ENCODE measurements at places on chromosomes 12 and 14.

GRCh38 chr14:31085027-31085426, 58.8 kb upstream of the STRN3 start:
- DNase-seq = no peak

DNA sequence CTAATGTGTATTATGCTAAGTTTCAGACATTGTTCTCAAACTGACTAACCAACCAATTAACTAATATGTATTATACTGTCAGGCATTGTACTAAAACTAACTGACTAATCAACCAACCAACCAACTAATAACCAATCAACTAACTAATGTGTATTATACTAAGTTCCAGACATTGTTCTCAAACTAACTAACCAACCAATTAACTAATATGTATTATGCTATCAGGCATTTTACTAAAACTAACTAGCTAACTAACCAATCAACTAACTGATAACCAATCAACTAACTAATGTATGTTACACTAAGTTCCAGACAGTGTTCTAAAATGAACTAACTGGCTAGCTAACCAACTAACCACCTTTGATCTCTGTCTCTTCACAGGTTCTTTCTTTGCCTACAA, 152.3 kb downstream of the SUDS3 start:
- DNase-seq = no peak

- DNase-seq = no peak
Measured at GRCh38 chr12:94262228-94263010, 114.0 kb downstream of the PLXNC1 start.

DNA sequence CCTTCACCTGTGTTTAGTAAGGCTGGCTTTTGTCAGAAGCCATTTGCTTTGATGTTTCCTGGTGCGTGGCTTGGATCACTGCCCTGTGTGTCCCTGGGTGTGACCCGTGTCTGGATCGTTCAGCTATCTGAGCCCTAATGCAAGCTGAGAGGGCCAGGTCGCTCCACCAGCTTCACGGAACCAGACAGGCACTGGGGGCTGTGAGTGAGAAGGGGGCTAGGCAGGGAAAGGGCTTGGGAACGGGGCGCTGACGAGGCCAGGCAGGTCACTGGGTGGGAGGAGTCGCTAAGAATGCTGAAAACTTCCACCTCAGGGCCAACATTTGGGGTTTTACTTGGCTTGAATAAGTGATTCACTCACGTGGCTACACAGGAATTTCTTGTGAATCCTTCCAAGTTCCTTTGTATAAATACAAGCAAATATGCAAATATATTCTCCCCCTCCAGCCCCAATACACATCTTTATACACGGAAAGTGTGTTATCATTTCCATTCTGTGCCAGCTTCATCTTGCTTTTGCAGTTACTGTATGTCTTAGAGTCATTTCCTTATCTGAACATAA, 24.2 kb upstream of the MMP17 start:
- no peak for DNase-seq

DNA sequence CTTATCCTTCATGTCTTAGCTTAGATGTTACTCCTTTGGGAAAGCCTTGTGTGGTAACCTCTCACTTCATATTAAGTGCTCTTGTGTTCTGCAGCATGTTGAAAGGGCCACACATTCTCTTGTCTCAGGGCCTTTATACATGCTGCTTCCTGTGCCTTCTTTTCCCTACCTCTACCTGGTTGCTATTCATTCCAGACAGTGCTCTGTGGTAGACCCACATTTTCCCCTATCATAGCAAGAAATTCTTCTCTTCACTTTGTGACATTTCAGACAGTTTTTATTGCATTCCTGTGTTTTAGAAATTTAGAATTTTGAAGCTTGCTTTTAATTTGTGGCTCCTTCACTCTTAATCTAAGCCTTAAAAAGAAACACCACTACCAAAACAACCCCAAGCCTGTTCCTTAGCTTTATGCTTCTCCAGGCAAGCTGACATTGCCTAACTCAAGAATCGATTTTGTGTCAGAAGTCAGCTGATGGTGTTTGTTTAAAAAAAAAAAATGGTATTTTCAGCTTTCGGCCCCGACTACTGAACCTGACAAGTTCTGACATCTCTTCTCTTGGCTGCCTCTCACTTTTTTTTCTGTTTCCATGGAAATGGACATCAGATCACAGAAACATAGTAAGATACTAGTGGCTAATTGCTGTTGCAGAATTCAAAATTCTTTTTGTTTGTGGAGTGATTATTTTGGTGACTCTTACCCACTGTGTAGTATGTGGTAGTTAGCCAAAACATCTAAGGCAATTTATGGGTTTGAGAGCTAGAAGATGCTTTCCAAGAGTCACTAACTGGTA, 156.3 kb downstream of the NUBPL start:
- DNase-seq = peak; percentile 60

DNA sequence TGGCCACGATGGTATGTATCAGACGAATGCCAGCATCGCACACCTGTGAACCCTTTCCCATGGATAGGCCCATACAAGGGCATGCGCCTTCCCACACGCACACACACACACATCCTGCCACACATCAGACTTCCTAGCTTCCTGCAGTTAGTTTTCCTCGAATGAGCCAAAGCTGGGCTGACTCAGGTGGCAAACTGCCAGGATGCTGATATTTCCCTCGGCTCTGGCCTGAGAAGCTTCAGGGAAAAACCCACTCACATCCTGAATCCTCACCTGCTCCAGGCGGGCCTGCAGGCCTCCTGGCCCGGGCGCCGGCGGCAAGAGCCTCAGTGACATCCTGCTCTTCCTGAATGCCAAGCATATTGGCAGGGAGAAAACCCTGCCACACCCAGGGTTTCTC, 22.4 kb downstream of the CALM1 start:
- peak; percentile 94 for DNase-seq

GRCh38 chr12:25100194-25101091, 94.5 kb downstream of the DNAI7 start:
- no peak for DNase-seq

GRCh38 chr12:47397664-47398281, 308.1 kb downstream of the RPAP3 start:
- DNase-seq = no peak

GRCh38 chr12:54394281-54394719, 9.8 kb upstream of the ZNF385A start:
- DNase-seq = peak; percentile 69

DNA sequence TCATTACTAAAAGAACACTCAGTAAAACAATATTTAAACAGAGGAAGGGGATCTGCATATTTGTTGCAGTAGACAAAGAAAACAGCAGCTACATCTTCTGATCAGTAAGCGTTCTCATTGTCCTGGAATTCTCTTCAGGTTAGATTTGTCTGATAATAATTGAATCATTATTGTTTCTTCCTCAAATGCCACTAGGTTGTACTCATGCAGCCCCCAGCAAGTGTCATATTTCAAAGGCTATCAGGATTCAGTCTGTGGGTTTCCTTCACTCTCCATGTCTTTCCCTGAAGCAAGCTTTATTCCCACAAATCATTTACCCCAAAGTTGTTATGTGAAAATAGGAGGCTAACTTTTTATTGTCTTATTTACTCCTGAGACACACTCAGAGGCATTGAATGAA, 14.7 kb downstream of the PIK3C2G start:
- DNase-seq = no peak

GRCh38 chr14:96103075-96103474, 63.9 kb downstream of the C14orf132 start:
- DNase-seq = no peak

DNA sequence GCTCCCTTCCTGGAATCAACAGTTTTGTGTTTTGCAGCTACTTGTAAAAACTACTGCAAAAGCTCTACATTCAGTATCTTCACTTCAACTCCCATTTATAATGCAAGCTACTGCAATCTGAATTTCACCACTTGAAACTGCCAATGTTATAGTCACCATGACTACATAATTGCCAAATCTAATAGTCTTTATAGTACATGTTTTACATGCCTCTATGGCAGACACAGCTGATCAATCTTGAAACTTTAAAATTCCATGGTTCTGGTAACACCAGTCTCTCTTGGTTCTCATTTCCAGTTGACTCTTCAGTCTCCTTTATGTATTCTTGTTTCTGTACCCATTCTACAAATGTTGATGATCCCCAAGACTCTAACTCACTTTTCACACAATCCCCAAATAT, 185.9 kb downstream of the MED13L start:
- no peak for DNase-seq

- DNase-seq = no peak
Measured at GRCh38 chr14:73239393-73240241, 2.3 kb downstream of the PAPLN start.

- DNase-seq = no peak
Measured at GRCh38 chr12:46547421-46548354, 175.1 kb upstream of the SLC38A2 start.

DNA sequence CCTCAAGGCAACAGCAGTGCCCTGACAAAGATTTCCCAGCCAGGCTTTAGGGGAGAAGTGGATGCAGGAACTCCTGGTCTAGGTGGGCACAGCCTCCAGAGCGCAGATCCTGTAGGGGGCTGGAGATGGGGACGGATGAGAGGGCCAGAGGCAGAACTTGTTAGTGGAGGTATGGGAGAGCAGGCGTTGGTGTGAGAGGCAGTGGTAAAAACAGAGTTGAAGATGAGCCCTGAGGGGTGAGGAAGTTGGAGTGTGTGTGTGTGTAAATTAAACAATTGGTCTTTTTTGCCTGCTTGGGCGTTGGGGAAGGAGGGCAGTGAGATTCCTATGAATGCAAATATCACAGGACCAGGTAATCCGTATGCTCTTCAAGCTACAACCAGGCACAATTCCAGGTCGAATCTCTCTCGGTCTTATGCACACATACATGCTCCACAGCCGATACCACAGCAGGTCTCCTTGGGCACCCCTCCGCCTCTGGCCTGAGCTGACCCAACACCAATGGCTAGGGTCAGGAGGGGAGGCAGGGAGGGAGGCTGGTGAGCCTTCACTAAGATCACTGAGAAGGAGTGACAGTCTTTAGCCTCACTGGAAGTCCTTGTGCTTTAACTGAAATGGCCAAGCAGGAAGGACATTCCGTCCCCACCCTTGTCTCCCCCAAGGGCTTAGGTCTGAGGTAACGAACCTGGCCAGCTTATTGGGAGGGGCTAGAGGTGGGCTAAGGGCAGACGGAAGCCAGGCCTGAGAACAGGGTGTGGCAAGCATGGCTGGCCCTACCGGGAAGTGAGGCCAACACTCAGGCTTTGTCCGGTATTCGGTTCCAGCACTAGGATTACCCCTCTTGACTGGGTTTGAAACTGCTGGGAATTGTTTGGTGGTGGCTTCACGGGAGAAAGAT, 1.5 kb upstream of the KRT7 start:
- DNase-seq = no peak

- peak; percentile 11 for DNase-seq
Measured at GRCh38 chr12:54419088-54419887, at the start of gene ITGA5. ITGA5 (minus strand) TSS chr12:54419266; CDS start chr12:54419198, 68 bp downstream.

DNA sequence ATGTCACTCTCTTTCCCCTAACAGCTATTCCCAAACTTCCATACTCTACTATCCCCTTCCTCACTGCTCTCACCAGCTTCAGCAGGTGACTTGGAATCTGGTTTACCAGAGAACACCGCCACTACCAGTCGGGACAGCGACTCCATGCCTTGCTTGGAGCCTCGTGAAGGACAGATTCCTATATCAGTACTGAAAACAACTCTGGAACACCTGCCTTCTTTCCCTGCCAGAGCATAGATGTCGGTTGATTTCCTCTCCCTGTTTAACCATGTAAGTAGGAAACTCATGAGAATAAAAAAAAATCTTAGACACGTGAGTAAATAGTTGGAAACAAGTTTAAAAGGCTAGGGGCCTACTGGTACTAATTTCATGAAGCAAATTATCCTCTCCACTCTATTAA, 219.5 kb upstream of the ABCD2 start:
- DNase-seq = no peak

GRCh38 chr14:92253381-92253894, 69.5 kb upstream of the SLC24A4 start:
- DNase-seq = no peak

DNA sequence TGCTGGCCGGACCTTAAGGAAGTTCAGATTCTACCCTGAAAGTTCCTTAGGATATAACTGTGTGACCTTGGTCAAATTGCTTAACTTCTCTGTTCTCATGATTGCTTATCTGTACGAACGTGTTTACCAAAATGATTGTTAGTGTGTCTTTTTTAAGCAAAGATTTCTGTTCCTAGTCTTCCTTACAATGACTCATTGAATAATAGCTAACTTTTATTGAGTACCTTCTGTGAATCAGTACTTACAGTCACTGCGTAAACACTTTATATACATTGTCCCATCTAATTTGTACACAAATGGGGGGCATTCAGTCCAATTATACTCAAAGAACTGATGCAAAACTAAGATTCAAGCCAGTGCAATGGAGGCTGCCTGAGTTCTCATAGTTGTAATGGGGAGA, 4.2 kb upstream of the TMEM30B start:
- no peak for DNase-seq

DNA sequence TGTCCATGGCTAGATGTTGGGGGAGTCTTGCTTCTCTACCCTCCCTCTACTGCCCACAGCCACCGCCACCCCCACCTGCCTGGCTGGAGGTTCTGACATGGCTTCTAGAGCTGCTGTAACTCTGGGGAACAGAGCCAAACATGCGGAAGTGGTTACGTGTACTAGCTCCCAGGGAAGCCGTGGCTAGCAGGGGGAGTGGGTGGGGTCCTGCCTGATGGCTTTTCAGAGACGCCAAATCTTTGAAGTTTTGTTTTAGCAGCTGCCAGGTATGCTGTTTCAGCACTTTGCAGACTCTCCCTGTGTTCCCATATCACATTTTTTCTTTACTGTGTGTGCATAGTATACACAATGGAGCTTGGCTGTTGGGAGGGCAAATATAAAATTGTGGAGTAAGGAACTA, 150.3 kb downstream of the TGFB3 start:
- peak; percentile 12 for DNase-seq

GRCh38 chr12:5017638-5018348, 25.9 kb upstream of the KCNA5 start:
- DNase-seq = no peak

DNA sequence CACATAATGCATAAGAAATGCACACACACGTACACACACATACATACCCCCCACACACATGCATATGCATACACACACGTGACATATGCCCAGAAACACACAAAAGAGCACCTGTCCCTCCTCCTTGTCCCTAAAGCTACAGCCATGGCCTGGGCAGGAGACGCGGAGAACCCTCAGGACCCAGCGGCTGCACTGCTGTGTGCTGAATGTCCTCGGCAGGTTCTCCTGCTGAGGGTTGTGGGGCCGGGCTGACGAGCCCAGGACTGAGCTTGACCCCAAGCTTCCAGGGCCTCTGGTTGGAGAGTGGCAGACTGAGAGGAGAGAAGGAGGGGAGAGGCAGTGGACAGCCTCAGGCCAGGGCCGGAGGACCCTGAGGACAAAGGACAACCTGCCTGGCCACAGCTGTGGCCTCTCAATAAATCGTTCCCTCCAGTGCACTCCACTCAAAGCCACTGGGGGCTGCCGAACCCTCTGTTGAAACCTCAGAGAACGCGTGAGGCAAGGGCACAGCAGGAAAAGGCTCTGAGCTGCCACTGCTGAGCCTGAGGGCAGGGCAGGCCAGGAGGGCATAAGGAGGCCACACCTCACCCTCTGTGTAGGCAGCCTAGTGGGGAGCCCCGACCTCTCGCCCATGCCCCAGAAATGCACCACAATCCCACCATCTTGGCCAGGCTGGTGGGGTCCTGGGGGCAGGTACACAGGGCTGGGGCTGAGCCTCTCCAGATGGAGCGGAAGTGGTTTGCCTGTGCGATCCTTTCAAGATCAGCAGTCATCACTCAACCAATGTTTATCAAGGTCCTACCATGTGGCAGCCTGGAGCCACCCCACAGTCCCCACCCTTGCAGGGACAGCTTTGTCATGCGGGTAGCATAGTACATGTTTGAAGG, 3.1 kb downstream of the CACNA2D4 start:
- DNase-seq = no peak
